Fibroblast of lung (primary cell): ENCODE measurements at places on chromosomes 12 and 14. TPM values are rescaled to one million over a fixed set of nuclear protein-coding genes. Genes with fewer than 3 reads are reported as not detected.

DNA sequence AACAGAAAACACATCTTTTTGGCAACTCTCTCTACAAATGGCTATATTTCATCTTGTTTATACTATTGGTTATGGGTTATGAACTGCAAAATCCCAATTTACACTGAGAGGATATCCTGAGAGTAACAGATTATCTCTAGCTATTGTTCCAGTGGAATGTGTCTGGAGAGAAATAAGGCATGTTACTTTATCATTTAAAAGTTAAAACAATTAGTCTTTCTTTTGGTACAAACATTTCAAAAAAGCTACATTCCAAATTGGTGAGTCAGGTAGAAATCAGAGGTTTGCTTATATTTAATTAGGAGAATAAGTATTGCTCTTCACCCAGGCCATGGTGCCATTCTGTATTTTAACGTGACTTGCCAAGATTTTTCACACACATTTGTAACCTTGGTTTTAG is 411.6 kb downstream of the CCER1 start:
- no peak overlapping the region for H3K27ac ChIP-seq
- no peaks in the 10 kb centered on the region for H3K27me3 ChIP-seq
- H3K4me3 ChIP-seq, result no peak overlapping the region
- H3K4me1 ChIP-seq, result no peaks in the 10 kb centered on the region

DNA sequence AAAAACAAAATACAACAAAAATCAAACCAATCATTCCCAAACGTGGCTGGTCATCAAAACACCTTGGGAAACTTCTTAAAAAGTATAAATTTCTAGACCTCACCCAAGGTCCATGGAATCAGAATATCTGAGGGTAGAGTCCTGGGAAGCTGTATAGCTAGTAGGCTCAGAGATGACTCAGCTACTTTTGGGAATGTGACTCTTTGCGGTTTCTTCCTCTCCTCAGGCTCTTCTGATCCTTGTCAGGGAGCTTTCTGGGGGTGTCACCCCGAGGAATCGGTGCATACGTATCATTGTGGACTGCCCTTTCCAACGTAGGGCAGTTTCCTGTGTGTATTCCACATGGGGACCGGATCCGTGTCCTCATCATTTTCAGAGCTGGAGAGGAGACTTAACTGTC is 14.8 kb downstream of the JDP2 start:
- no peak for DNase-seq
- H3K4me1 ChIP-seq, result peaks cover 12% of the 10 kb centered on the region
- H3K27me3 ChIP-seq, result no peaks in the 10 kb centered on the region
- peak overlapping the region; percentile 3 for H3K27ac ChIP-seq

- DNase-seq, result no peak
- H3K36me3 ChIP-seq, result no peaks in the 10 kb centered on the region
- H3K4me3 ChIP-seq, result no peak overlapping the region
Measured at GRCh38 chr12:47912556-47912955, 7.8 kb upstream of the VDR start.

- H3K4me3 ChIP-seq, result no peak overlapping the region
- H3K4me1 ChIP-seq, result no peaks in the 10 kb centered on the region
- no peaks in the 10 kb centered on the region for H3K36me3 ChIP-seq
Measured at GRCh38 chr12:111201495-111202236, 167.2 kb downstream of the PHETA1 start.

- H3K36me3 ChIP-seq, result no peaks in the 10 kb centered on the region
- H3K4me1 ChIP-seq, result no peaks in the 10 kb centered on the region
- no peak overlapping the region for H3K4me3 ChIP-seq
Measured at GRCh38 chr12:103279444-103279843, 216.3 kb downstream of the C12orf42 start.

- peaks cover 1% of the 10 kb centered on the region for H3K4me1 ChIP-seq
- H3K27me3 ChIP-seq, result no peaks in the 10 kb centered on the region
- DNase-seq, result no peak
- H3K36me3 ChIP-seq, result no peaks in the 10 kb centered on the region
- no peak overlapping the region for H3K27ac ChIP-seq
Measured at GRCh38 chr12:104115587-104115975, 22.4 kb downstream of the NFYB start.

GRCh38 chr12:113471619-113472171 is at the start of gene LHX5:
Gene LHX5, minus strand, starts transcription at chr12:113471871. Its CDS starts 373 bp downstream, at chr12:113471498.
- no peaks in the 10 kb centered on the region for H3K4me1 ChIP-seq
- peaks cover 84% of the 10 kb centered on the region for H3K27me3 ChIP-seq
- no peaks in the 10 kb centered on the region for H3K36me3 ChIP-seq
- no peak within 1 kb of the TSS for H3K4me3 ChIP-seq
- H3K27ac ChIP-seq, result no peak within 1 kb of the TSS

GRCh38 chr14:44154874-44155273 is 352.2 kb downstream of the FSCB start:
- no peak for DNase-seq
- H3K27ac ChIP-seq, result no peak overlapping the region
- no peaks in the 10 kb centered on the region for H3K27me3 ChIP-seq

GRCh38 chr12:69834147-69834546 is 9.1 kb downstream of the MYRFL start:
- no peaks in the 10 kb centered on the region for H3K36me3 ChIP-seq
- no peak overlapping the region for H3K27ac ChIP-seq
- H3K4me1 ChIP-seq, result no peaks in the 10 kb centered on the region
- H3K4me3 ChIP-seq, result no peak overlapping the region

DNA sequence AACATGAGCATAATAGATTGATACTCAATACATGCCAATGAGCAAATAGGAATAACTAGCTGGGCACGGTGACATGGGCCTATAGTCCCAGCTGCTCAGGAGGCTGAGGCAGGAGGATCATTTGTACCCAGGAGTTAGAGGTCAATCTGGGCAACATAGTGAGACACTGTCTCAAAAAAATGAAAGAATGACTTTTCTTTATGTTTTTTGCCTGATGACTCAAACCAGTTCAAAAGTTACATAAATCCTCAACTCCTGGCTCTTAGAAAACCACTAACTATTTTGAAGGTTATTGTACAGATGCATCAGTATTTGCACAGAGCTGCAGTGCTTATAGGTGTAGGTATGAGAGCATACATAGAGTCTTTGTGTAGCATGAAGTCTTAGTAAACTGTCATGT is 219.2 kb upstream of the RGS6 start:
- H3K4me3 ChIP-seq, result no peak overlapping the region
- no peaks in the 10 kb centered on the region for H3K27me3 ChIP-seq
- H3K4me1 ChIP-seq, result peaks cover 28% of the 10 kb centered on the region
- peak; percentile 29 for DNase-seq

DNA sequence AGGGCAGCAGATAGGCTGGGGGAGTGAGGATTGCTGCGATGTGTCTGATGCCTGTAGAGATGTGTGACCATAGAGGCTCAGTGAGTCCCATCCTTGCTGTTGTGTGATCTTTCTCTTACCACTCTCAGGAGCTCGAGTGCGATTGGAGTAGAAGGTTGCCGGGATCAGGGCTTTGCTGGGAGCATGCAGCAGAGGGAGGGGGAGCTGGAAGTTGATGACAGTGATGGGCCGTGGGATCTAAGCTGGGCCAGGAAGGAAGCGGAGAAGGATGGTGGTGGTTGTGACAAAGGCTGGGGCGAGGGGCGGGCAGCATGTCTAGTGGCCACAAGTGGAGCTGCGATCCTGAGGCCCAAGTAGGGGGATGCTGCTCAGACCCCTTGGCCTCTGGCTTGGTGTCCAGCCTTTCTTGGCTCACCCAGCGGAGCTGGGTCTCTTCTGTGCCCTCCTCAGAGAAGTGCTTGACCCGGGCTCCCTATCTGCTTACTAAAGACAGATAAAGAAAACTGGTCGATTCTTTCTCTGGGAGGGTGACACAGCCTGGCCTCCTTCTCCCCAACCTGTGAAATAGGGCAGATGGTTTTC is 66.2 kb downstream of the PRMT8 start:
- no peaks in the 10 kb centered on the region for H3K27me3 ChIP-seq
- no peaks in the 10 kb centered on the region for H3K36me3 ChIP-seq
- DNase-seq, result no peak
- no peak overlapping the region for H3K4me3 ChIP-seq
- H3K4me1 ChIP-seq, result no peaks in the 10 kb centered on the region

DNA sequence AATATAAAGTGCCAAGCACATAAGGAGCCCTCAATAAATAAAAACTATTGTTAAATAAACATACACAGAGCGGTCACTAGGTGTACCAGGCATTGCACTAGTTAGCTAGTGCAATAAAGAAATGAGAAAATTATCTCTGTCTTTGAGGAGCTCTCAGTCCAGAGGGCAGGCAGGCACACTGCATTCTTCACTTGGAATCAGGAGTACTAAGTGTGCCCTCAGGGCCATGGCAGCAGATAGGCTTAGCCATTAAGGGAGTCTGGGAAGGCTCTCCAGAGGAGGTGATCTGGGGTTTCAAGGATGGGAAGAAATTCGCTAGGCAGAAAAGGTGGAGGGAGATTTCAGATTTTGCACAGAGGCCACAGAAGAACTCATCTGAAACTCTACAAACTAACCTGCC is 9.1 kb downstream of the ABCD4 start:
- no peak overlapping the region for H3K27ac ChIP-seq
- no peak for DNase-seq
- peaks cover 24% of the 10 kb centered on the region for H3K36me3 ChIP-seq
- no peaks in the 10 kb centered on the region for H3K27me3 ChIP-seq
- H3K4me1 ChIP-seq, result no peaks in the 10 kb centered on the region

DNA sequence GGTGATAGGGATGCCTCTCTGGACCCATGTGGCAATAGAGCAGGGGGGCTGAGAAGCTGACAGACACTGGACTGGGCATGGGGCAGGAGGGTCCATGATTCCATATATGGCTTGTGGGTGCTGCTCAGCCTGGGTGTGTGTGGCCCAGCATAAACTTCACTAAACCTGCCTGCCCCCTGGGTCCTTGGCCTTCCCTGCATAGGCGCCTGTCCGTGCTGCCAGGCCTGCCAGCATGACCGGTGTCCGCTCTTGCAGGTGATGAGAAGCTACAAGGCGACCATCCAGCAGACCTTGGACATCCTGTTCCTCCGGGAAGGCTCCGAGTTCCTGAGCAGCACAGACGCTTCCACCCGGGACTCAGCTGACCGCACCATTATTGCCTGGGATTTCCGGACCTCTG is 61.6 kb downstream of the BEGAIN start:
- H3K4me3 ChIP-seq, result no peak overlapping the region
- no peak for DNase-seq
- no peaks in the 10 kb centered on the region for H3K4me1 ChIP-seq
- H3K27ac ChIP-seq, result no peak overlapping the region
- no peaks in the 10 kb centered on the region for H3K27me3 ChIP-seq
- H3K36me3 ChIP-seq, result peaks cover 5% of the 10 kb centered on the region

DNA sequence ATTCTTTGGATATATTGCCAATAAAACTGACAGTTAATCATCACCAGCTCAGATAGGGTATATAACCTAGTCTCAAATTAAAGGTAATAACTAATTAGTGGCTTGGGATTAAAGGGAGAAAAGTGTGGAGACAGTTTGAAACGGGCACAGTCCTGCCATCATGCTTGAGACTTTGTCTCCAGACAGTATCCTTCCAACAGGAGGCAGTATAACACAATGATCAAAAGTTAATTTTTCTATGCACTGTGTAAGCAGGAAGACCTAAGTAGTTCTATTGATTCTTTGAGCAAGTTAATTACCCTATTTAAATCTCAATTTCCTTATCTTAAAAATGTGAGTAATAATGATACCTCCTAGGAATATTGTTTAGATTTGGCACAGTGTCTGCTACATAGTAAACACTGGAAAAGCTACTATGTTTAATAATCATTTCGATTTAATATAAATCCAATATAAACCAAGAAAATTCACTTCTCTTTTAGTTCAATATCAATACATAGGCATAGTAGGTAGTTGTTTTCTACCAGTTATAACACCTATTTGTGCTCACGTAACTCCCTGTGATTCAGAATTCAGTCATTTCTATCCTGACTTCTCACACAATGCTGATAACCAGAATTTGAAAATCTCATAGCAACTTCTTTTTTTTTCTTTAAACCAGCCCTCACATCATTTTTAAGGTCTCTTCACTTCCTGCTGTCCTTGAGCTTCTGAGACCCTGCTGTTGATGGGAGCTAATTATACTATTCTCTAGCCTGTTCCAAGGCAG is 53.7 kb downstream of the GALNT4 start:
- H3K27me3 ChIP-seq, result no peaks in the 10 kb centered on the region
- peaks cover 2% of the 10 kb centered on the region for H3K4me1 ChIP-seq
- no peak overlapping the region for H3K27ac ChIP-seq
- peak; percentile 77 for DNase-seq
- no peaks in the 10 kb centered on the region for H3K36me3 ChIP-seq

- H3K27ac ChIP-seq, result no peak overlapping the region
- H3K36me3 ChIP-seq, result no peaks in the 10 kb centered on the region
- H3K4me1 ChIP-seq, result no peaks in the 10 kb centered on the region
- no peak for DNase-seq
- H3K27me3 ChIP-seq, result no peaks in the 10 kb centered on the region
Measured at GRCh38 chr12:70508178-70508577, 129.1 kb downstream of the PTPRB start.

DNA sequence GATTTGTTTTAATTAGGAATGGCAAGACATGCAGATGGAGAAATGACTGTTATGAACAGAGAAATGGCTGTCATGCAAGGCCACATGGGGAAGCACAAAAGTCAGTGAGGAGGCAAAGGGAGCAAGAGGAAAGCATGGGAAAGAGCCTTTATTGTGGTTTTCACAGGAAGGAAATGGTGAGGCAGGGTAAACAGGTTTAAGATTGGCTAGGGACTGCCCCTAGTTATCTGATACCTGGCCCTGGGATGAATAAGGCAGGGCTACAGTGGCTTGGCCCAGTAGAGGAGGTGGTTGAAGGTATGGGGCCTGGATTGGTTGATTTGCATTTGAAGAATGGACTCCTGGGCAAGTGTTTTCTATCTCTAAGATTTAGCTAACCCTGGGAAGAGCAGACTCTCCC is 168.7 kb upstream of the CNOT2 start:
- no peak overlapping the region for H3K27ac ChIP-seq
- H3K27me3 ChIP-seq, result no peaks in the 10 kb centered on the region
- H3K4me1 ChIP-seq, result no peaks in the 10 kb centered on the region
- no peak for DNase-seq
- H3K36me3 ChIP-seq, result no peaks in the 10 kb centered on the region

DNA sequence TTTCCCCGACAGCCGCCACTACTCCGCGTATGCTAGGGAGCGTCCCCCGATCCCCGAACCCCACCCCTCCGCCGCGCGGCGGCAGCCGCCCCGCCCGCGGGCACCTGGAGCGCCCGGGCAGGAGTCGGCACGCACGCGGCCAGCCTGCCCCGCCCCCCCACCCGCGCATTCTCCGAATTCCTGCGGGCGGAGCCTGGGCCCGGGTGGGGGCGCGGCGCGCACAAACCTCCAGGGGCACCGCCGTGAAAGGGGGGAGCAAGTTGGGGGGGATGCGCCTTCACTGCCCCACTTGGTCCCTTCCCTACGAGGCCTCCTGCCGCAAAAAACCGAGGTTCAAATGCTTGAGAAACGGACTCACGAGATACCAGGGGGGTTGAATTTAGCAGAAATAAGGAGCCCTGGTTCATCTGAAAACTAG is 1.7 kb downstream of the AJUBA start:
- H3K36me3 ChIP-seq, result peaks cover 3% of the 10 kb centered on the region
- H3K4me1 ChIP-seq, result peaks cover 29% of the 10 kb centered on the region
- DNase-seq, result no peak
- peak overlapping the region; percentile 78 for H3K4me3 ChIP-seq
- no peaks in the 10 kb centered on the region for H3K27me3 ChIP-seq
- H3K27ac ChIP-seq, result peak overlapping the region; percentile 85

METTL25 gene
- 6.9 and 9.5 TPM in 2 replicates for total RNA-seq

ACOT4 gene
- total RNA-seq, result 0.51 and 1.7 TPM in 2 replicates

NEMF gene
- total RNA-seq, result 61.4 and 68.9 TPM in 2 replicates

SDR9C7 gene
- total RNA-seq, result not detected in 2 replicates

NTF3 gene
- 1.5 and 5.9 TPM in 2 replicates for total RNA-seq

OR6C70 gene
- not detected in 2 replicates for total RNA-seq

ST8SIA1 gene
- total RNA-seq, result 5.9 and 23.9 TPM in 2 replicates

CIT gene
- 4.6 and 25.4 TPM in 2 replicates for total RNA-seq

PAPLN gene
- 6.9 and 9.5 TPM in 2 replicates for total RNA-seq
